ENCODE measurements at places on chromosomes 7 and 10.

DNA sequence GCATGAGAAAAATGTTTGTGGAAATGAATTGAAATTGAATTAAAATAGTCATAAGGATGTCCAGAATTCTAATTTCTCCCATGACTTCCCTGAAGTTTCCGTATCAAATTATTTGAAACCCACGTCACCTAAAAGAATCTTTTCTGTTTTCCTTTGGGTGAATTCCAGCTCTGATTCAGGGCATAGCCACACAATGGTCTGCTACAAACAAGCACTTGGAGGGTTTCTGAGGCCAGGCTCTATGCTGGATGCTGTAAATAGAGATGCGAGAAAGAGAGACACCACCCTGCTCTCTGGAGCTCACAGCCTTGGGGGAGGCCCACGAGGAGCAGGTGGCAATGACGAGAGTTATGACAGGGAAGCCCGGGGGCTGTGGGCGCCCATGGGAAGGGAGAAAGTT lies 33.6 kb downstream of the GHRHR start:
- DNase-seq: no peak

DNA sequence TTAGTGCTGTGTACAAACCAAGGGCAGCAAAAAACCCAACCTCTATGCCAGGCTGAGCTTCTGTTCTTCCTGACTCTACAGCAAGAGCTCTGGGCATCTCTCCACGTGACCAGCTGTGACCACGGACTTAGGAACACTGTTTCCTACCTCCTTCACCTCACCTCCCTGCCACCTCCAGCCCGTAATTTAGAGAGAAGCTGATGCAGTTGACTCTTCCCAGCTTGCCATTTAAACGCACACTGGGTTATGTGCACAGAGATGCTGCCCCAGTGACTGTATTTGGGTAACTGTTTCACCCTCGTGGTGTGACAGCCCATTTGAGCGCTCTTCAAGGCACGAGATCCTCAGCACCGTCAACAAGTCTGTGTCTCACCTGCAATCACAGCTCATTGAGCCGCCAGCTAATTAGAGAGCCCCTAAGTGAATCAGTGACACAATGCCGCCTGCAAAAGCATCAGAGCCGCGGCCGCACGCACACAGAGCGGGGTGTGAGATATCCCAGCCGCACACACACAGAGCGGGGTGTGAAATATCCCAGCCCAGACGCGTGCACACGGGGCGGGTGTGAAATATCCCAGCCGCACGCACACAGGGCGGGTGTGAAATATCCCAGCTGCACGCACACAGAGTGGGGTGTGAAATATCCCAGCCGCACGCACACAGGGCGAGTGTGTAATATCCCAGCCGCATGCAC lies 319.7 kb downstream of the PTPRN2 start:
- DNase-seq: peak; percentile 18

DNA sequence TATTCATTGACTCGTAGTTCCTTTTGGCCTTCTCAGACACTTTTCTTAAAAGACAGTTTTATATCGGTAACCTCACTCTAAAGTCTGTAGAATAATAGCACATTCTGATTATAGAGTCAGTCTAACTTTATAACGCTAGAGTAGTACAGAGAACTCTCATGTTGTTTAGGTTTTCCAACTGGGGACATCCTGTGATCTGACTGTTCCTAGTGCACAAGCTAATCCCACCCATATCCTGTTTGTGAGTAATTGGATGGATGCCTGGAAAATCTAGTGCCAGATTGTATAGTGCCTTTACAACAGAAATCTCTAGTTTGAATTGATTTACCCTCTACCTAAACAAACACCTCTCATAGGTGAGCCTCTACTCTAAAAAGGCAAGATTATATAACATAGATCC lies 107.4 kb downstream of the ZEB1 start:
- DNase-seq: no peak

GRCh38 chr10:49435225-49435624 lies 39.3 kb upstream of the DRGX start:
- no peak for DNase-seq

DNA sequence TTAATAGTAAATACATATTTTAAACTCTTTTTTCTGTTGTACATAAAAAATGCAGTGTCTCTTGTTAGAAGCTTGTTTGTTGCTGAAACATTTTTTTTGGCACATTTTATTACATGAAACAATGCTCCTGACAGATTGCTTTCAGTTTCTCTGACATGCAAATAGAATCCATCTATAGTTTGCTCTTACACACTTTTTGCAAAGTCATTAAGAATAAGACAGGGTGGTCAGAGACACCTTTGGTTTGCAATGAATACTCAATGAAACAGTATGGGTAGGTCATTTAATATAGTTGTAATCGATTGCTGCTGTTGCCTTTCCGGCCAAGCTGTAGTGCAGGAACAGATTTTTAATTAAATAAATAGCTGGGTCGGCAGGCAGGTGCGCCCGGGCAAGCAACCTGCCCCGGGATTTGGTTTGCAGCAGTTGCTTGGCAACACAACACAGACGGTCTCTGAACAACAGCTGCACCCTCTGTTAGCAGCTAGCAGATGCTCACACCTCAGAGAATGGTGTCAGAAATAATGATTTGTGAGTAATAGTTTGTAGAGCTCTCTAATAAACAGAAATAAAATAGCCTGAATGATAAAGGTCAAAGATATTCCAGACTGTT lies 115.7 kb upstream of the CACNA2D1 start:
- DNase-seq: no peak

DNA sequence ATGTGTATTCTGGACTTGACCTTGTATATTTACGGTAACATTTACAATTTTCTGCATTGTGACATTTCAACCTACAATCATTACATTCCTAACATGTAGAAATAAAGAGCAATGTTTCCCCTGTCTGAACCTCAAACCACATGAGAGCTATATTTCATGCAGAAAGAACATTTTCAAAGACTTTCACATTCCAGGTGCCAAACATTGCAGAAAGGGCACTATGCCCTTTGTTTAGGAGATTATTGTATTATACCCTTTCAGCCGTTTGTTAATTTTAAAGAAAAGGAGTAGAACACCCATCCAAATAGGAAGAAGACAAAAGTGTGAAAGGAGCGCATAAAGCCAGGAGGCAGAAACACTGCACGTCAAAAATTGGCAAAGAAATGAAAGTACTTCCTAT lies 260.4 kb downstream of the RELN start:
- no peak for DNase-seq

GRCh38 chr10:24440817-24441797 lies 232.2 kb downstream of the KIAA1217 start:
- DNase-seq: no peak

DNA sequence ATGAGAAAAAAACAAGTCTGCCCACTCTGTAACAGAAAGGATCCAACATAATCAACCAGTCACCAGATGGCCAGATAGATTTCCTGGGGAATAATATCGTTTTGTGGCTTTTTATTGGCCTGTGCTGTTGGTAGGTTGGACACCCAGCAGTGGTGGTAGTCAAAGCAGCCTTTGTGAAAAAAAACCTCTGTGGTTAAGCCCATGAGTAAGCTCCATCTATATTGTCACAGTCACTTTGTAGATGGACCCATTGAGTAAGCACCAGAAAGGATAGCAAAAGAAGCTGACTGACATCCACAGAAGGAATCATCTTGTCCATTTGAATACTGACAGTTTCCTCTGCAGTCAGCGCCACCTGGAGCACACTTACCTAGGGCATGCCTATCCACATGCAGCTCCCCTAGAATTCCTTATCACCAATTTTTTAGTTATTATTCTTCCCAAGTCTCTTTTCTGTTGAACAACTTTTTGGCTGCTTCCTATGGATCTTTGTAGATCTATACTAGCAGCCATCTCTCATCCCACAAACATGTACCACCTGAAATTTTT lies 96.9 kb downstream of the IQUB start:
- no peak for DNase-seq

DNA sequence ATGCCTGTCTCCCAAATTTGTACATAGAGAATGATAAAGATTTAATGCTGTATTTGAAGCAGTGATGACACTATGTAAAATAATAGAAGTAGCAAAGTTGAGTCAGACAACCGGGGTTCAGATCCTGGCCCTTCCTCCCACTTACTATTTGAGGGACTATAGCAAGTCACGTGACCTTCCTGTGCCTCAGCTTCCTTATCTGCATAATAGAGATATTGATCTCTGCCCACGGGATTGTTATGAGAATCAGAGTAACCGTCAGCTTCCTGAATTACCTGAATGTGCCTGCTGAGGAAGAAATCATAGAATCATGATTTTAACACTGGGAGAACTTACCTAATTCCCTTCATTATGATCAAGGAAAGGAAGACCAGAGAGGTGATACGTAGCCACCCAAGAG lies 26.9 kb downstream of the CASP7 start:
- DNase-seq: no peak

DNA sequence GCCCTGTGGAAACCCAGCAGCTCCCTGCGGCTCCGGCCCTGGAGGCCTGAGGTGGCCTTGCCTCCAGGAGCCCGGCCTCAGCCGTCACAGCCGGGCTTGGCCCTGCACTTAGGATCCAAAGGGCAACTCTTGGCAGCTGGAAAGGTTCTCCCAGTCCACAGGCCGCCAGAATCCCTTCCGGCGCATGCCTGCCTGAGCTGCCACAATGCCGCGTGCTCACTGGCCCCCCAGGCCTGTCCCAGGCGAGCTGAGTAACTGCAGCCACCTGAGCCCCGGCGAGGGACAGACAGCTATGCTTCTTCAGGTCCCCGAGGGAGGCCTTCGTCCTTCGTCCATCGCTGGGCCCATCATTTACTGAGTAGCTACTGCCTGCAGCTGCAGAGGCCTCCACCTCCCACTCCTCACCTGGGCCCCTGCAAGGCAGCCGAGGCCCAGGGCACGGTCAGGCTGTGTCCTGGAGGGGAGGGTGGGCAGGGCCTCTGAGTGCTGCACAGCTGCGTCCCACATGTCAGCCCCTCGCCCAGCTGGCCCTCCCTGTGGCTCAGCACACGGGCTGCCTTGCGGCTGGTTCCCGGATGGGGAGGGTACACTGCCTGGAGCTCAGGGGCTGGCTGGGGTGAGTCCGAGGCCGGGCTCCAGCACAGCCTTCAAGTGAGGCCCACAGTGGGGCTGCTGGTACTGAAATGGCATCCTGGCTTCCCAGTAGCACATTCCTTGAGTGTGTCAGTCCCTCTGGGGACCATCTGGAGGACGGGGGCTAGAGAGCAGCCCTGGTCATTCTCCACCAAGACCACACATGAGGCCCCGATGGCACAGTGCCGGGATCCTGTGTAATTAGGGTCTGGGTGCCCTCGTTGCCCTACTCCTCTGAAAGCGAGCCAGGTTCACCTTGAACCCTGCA lies 172.5 kb downstream of the ELFN1 start:
- peak; percentile 21 for DNase-seq

DNA sequence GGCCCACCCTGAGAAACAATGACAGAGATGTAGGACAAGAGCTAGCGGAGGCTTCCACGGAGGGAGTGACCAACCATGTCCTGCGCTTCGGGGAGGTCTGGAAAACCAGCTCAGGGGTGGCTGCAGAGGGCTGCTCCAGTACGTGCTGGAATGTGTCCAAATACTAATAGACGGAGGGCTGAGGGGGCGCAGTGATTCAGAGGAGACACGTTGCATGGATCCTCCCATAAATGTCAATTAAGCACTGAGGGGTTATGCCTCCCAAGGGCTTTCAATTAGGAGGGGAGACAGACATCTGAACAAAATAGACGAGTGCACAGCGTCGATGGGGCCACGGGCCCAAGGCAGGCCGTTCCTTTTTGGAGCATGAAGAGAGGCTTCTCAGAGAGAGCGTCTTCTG lies 51.0 kb upstream of the NPS start:
- DNase-seq: no peak

DNA sequence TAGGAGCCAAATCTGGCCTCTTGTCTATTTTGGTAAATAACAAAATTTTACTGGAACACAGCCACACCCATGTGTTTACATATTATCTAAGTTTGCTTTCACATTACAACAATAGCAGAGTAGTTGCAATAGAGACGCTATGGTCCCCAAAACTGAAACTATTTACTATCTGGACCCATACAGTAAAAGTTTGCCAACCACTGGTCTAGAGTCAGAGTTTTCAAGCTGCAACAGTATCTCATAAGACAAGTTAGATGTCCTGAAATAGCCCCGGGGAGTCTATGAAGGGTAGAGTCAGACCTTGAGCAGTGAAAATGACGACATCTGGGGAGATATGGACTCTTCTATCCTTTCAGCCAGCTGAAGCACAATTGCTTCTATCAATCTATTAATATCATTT lies 74.2 kb downstream of the CTNNA3 start:
- no peak for DNase-seq

DNA sequence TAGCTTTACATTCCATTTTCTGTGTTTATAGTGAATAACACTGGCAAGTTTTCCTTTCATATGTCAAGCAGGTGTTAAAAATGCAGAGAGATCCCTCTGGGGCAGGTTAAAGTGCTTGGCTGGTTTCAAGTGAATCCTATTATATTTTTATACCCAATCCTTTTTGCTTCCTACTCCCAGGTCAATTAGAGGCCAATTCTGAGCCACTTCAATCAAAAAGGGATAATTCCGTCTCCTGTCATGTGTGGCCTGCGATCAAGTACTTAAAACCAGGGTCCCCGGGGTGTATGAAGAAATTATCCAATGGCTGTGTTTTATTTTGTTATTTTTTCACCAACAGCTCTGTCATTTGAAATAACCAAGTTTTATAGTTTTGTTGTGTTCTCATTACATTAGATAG lies 313.2 kb downstream of the PRPF18 start:
- DNase-seq: no peak

DNA sequence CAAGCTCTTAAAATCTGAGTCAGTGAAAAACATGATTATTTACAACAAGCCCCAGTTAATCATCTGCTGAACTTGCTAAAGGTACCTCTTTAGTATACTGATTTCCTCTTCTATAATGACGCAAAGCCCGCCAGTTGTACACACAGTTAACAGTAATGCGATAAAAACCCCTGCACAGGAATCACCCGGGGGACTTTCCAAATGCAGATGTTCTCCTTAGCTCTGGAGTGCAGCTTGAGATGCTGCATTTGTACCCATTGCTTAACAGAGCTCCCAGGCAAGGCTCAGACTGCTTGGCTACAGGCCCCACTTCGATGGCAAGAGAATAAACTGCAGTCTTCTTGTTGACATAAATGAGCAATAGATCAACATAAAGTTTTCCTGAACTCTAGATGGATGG lies 279.6 kb upstream of the HGF start:
- DNase-seq: no peak

- DNase-seq: no peak
Observed at GRCh38 chr7:17320102-17320497, 21.6 kb downstream of the AHR start.

All from left ventricle myocardium superior (tissue), 1 donor.